Pons (tissue), 1 donor: ENCODE measurements at places on chromosomes 1 and 21.

DNA sequence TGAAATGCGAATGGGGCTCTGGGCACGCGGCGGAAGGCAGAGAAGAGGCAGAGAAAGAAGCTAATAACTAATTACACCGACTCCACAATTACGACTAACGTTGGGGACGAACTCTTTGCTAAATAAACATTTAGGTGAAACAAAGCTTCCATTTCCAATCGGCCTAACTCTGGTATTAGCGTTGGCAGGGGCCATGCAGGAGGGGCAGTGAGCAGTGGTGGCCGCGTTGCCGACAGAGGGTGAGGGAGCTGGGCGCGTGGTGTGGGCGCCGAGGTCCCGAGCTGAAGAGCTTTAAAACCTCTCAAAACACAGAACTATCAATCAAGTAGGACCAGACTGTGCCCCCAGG lies 553 bp upstream of the NDUFV3 start:
- no peak for DNase-seq

DNA sequence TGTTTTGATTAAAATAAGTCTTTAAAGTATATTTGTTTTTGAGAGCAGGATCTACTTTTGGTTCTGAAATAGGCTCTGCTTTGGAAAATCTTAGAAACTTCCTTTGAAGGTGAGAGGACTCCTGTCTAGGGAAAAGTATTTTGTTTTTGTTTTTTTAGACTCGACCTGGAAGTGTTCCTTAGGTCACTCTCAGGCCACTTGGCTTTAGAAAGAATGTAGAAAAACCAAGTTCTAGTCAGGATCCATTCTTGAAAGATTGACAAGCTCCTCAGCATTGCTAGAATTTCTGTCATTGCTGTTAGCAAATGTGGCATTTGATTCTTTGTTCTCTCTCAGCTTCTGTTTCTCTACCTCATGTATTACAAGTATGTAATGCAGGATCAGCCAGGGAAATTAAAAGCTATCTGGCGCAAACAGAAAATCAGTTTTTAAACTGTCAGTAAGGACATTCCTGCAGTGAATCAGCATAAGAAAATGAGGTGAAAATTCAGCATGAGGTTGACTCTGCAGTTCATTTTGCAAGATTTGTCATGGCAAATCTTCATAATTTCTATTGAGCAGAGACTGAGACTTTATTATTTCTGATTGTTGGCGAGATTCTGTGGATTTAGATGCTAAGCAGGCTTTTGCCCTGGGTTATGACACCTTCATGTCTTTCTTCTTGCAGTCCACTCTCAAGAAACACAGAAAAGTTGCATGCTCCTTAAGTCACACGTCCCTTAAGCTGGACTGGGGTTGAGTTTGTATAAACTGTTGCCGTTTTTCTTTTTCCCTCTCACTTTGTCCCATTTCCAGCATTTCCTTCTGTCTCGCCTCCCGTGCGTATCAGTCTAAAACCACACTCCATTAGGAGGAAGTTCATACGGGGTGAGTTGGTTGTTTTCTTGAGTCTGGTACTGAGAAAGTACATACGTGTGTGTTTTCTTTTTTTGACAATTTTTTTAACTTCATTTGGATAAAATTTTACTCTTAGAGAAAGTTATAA lies 12.6 kb downstream of the NTPCR start:
- no peak for DNase-seq

GRCh38 chr1:21307663-21308305 lies 17.5 kb upstream of the ECE1 start:
- DNase-seq = no peak

DNA sequence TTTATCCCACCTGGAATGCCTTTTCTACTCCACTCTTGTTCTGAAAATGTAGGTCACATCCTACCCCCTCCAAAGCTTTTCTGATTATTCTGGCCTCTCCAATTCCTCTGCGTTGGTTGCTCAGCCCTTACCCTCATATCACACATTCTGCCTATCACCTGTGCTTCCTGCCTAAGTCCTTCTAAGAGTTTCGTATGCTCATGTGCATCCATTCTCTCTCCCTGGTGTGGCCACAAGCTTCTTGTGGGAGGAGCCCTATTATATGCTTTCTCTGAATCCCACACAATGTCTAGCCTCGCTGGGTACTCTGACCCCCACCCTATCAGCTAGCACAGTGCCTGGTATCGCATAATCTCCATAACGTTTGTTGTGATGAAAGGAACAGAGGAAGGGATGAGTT lies 54.2 kb downstream of the CD58 start:
- no peak for DNase-seq

DNA sequence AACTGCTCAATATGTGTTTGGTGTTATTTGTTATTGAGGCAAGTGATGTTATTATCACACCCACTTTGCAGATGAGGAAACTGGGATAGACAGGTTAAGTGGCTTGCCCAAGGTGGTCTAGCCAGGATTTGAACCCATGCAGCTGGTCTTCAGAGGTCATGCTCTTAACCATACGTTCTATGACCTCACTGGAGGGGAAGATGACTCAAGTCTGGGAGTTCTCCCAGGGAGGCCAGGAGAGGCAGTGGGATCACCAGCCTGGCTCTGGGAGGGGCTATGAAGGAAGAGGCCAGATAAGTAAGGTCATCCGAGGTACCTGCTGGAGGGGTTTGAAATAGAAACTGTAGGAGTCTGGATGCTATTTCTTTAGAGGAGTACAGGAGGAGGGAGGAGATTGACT lies 95.3 kb downstream of the NAV1 start:
- DNase-seq = no peak

GRCh38 chr1:113681596-113682337 lies 77.5 kb downstream of the PHTF1 start:
- no peak for DNase-seq

GRCh38 chr1:156852418-156852874 lies 6.5 kb downstream of the INSRR start:
- peak; percentile 60 for DNase-seq

- DNase-seq = no peak
Observed at GRCh38 chr1:84171481-84171880, 27.4 kb downstream of the PRKACB start.
